ENCODE measurements at places on chromosomes 7 and 10. TPM values are rescaled to one million over a fixed set of nuclear protein-coding genes. Genes with fewer than 3 reads are reported as not detected.

The LLCFC1 gene
- total RNA-seq = not detected

The UTF1 gene
- not detected for total RNA-seq

The LIPJ gene
- total RNA-seq = not detected

The HHEX gene
- 12.5 TPM for total RNA-seq

The PTF1A gene
- not detected for total RNA-seq

The NXPH1 gene
- total RNA-seq = not detected

The SOSTDC1 gene
- total RNA-seq = not detected

The GNAI1 gene
- 11.2 TPM for total RNA-seq

The KIN gene
- total RNA-seq = 11.0 TPM

The CDK14 gene
- total RNA-seq = 14.5 TPM

The AZGP1 gene
- 24.6 TPM for total RNA-seq

The CFTR gene
- not detected for total RNA-seq

The CPXM2 gene
- not detected for total RNA-seq

The PON3 gene
- total RNA-seq = not detected

The ITIH5 gene
- 2.0 TPM for total RNA-seq

The AKR1D1 gene
- total RNA-seq = not detected

The TMEM26 gene
- not detected for total RNA-seq

The NPY4R2 gene
- not detected for total RNA-seq

The SPDYE5 gene
- 0.11 TPM for total RNA-seq

The STAG3 gene
- total RNA-seq = 1.2 TPM

The TMEM130 gene
- total RNA-seq = 0.15 TPM

The SPDYE2B gene
- total RNA-seq = not detected

The LRRC4 gene
- not detected for total RNA-seq

The PRLHR gene
- not detected for total RNA-seq

The PROSER2 gene
- 31.3 TPM for total RNA-seq

The INSIG1 gene
- total RNA-seq = 48.5 TPM

The FAM25C gene
- 2.2 TPM for total RNA-seq

The ZNF783 gene
- total RNA-seq = 18.1 TPM

The CALHM3 gene
- 0.34 TPM for total RNA-seq

The TMEM120A gene
- 14.0 TPM for total RNA-seq

The MNX1 gene
- total RNA-seq = 1.8 TPM

The HOXA2 gene
- total RNA-seq = 1.4 TPM

The TSPAN15 gene
- total RNA-seq = 1.2 TPM

The MPP7 gene
- total RNA-seq = 2.2 TPM

The NRG3 gene
- total RNA-seq = 0.16 TPM

The SPDYE3 gene
- not detected for total RNA-seq

The GTF2I gene
- 100 TPM for total RNA-seq

The ZEB1 gene
- 44.0 TPM for total RNA-seq

The RPA3 gene
- 49.9 TPM for total RNA-seq

Data from A375 (cell line).